ENCODE measurements at places on chromosomes 13 and 19.

GRCh38 chr13:100240109-100240779, 151.4 kb downstream of the PCCA start:
- no peak for DNase-seq

GRCh38 chr19:51739466-51740213, 12.0 kb downstream of the FPR1 start:
- no peak for DNase-seq

DNA sequence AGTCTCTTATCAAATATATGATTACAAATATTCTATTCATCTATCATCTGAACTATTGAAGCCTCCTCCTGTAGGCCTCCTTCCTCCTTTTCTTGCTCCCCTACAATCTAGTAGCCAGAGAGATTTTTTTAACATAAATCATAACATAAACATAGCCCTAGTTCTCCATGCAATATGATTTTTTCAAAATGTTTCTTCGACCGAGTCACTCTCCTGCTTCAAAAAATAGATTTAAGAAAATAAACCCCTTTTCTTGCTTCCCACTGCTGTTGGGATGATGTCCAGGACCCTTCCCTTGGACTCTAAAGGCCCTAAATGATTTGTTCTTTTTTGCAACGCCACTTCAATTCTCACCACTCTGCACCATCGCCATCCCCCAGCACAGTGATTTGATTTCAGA, 319.7 kb upstream of the TSHZ3 start:
- DNase-seq: no peak

DNA sequence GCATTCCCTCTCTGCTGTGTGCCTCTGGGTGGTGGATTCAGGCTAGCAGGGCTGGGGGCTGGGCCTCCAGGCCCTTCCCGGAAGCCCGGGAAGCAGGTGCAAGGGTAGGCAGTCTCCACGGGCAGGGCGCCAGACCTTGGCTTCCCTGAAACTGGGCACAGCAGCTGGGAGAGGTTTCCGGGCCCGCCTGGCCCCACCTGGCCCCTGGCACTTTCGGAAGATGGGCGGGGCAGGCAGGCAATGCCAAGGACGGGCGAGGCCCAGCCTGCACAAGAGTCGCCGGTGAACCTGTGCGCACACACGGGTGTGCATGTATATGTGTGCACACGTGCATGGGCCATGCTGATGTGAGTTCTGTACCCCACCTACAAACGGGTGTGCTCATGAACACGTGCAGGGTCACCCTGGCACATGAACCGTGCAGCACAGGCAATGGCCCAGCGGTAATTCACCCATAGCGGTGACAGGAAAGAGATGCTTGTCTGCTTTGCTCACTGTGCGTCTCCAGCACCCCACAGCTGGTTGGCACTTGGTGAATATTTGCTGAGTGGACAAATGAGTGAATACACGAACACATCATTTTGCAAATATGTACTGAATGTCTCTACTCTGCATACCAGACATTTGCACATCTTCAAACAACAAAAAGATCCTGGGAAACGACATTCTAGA, 15.3 kb downstream of the GADD45B start:
- DNase-seq: peak; percentile 95

DNA sequence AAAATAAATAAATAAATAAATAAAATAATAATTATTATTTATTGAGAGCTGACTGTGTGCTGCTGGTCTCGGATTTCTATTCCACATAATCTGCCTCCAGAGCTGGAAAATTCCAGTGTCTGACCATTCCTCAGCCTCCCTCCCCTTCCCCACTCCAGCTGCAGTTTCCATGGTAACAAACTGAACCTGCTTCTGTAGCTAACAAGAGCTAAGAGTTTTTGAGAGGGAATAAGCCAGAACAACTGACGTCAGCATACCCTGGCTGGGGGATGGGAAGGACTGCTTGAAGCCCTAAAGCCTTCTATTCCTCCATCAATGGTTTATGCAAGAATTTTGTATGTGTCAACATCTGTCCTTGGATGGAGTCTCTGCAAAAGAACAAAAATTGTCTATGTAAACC, 26.0 kb upstream of the PEG3 start:
- DNase-seq: no peak

GRCh38 chr19:13841086-13841961, 35.6 kb upstream of the NANOS3 start:
- no peak for DNase-seq

DNA sequence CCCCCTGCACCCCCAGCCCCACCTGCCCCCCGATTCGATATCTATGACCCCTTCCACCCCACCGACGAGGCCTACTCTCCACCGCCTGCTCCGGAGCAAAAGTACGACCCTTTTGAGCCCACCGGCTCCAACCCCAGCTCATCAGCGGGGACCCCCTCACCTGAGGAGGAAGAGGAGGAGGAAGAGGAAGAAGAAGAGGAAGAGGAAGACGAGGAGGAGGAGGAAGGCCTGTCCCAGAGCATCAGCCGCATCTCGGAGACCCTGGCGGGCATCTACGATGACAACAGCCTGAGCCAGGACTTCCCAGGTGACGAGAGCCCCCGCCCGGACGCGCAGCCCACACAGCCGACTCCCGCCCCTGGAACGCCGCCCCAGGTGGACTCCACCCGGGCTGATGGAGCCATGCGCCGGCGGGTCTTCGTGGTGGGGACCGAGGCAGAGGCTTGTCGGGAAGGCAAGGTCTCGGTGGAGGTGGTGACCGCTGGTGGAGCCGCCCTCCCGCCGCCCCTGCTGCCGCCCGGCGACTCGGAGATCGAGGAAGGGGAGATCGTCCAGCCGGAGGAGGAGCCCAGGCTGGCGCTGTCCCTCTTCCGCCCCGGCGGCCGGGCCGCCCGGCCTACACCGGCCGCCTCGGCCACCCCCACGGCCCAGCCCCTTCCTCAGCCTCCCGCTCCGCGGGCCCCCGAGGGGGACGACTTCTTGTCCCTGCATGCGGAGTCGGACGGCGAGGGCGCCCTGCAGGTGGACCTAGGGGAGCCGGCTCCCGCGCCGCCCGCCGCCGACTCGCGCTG, 9.2 kb downstream of the SCAF1 start:
- DNase-seq: no peak

GRCh38 chr13:32178763-32179162, 136.4 kb downstream of the ZAR1L start:
- DNase-seq: no peak

GRCh38 chr13:72864142-72865011, 82.4 kb downstream of the PIBF1 start:
- no peak for DNase-seq

DNA sequence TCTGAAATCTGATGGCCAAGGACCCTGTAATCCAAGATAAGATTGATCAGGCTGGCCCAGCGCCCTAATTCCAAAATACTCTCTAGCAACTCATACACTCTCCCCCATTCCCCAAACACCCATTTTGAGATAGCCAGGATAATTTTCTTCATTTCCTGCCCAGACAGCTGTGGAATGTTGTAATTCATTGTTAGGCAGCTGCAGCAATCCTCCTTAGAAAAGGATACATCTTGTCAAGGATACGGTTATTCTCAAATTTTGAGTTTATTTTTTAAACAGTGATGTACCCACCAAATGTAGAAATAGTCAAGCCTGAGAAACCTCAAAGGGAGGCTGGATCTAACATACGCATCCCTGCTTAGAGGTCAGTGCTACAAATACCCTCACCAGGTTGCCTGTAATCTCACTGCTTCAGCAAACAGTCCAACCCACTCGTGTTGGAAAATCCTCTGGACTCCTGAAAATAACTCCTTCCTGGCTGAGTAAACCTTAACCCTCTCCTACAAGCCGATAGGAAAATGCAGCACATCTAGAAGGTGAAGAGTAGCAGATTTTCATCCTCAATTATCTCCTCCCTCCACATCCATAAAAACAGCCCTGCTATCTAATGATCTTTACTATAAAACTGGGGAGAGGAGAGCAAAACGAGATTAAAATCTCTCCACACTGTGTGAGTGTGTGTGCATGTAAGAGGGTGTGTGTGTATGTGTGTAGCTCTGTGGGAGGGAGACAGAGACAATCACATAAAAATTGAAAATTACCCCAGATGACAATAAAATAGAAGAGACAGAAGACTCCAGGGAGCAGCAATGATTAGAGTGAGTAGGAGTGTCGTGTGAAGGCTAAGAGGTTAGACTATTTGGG, 683.1 kb downstream of the DIAPH3 start:
- no peak for DNase-seq

DNA sequence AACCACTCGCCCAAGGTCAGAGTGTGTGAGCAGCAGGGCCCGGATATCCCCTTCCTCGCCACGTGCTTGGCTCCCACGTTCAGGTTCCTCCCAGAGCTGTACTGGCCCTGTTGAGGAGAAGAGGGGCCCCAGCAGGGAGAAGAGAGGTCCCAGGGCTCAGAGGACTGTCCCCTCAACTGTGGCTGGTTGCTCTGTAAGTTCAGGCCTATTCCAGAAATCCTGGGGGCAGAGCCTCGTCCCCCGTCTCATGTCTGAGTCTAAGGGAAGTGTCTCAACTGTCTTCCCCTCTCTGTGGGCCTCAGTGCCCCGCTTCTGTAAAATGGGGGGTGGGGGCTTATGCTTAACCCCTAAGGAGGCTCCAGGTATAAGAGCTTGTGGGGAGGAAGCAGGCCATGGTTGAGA, 3.9 kb downstream of the PPP5C start:
- DNase-seq: no peak

DNA sequence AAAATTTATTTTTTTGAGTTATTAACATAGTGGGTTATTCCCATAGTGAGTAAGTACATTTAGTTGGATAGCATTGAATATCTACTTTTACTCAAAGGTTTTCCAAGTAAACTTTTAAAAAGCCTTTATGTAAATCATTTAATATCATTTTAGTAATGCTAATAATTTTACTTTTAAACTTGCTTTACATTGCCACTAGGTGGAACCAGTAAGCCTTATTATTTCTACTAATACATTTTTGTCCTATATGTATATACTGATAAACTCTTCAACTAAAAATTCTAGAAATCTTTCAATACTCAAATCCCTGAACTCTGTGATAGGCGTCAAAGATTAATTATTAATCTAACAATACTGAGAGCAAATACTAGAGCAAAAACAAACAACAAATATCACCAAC, 1709.2 kb upstream of the PCDH20 start:
- no peak for DNase-seq

All from NCI-H2029 (cell line).